T-cell (primary cell): ENCODE measurements at places on chromosomes 6 and 20. TPM values are rescaled to one million over a fixed set of nuclear protein-coding genes. Genes with fewer than 3 reads are reported as not detected.

- peaks cover 20% of the 10 kb centered on the region for H3K4me1 ChIP-seq
- H3K27me3 ChIP-seq = no peaks in the 10 kb centered on the region
- H3K4me3 ChIP-seq = no peak overlapping the region
- DNase-seq = no peak
- H3K27ac ChIP-seq = no peak overlapping the region
Observed at GRCh38 chr6:139368661-139369060, 5.8 kb downstream of the CITED2 start.

Gene MAN1A1
- total RNA-seq = 9.6 TPM

- H3K4me1 ChIP-seq = peaks cover 20% of the 10 kb centered on the region
- H3K4me3 ChIP-seq = peak within 1 kb of the TSS; percentile 97
- DNase-seq = peak; percentile 30
- H3K27me3 ChIP-seq = no peaks in the 10 kb centered on the region
- H3K27ac ChIP-seq = peak within 1 kb of the TSS; percentile 95
Observed at GRCh38 chr6:147204060-147204785, at the start of gene STXBP5. STXBP5 (plus strand) TSS chr6:147204417; CDS start chr6:147204533, 116 bp downstream.

Gene NRSN1
- total RNA-seq = not detected

Gene HLA-DQB1
- total RNA-seq = 21.4 TPM

DNA sequence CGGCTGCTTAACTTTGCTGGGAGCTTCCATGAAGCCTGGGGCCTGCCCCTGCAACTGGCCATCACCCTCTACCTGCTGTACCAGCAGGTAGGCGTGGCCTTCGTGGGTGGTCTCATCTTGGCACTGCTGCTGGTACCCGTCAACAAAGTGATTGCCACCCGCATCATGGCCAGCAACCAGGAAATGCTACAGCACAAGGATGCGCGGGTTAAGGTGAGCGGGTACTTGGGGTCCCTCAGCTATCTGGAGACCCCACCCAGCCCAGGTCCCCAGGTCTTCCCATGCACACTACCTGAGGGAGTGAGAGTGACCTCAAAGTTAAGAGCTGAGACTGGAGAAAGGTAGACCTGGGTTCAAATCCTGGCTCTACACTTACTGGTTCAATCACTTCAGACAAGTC is 5.8 kb downstream of the ABCC10 start:
- H3K27ac ChIP-seq = no peak overlapping the region
- DNase-seq = no peak
- H3K27me3 ChIP-seq = no peaks in the 10 kb centered on the region
- H3K4me3 ChIP-seq = no peak overlapping the region

DNA sequence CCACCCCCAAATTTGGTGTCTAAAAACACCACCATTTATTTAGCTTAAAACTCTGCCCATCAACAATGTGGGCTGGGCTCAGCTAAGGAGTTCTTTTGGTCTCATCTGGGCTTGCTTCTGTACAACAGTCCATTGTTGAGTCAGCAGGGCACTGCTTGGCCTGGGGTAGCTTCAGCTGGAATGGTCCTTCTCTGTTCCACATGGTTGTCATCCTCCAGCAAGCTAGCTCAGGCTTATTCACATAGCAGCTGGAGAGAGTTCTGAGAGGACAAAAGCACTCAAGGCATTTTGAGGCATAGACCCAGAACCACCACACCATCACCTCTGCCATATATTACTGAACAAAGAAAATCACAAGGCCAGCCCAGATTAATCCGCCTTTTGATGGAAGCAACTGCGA is 95.6 kb upstream of the ISM1 start:
- H3K27ac ChIP-seq = no peak overlapping the region
- H3K27me3 ChIP-seq = no peaks in the 10 kb centered on the region
- H3K36me3 ChIP-seq = no peaks in the 10 kb centered on the region
- no peaks in the 10 kb centered on the region for H3K4me1 ChIP-seq
- DNase-seq = no peak

Gene UBR2
- 44.8 TPM for total RNA-seq

Gene MAK
- 0.19 TPM for total RNA-seq

GRCh38 chr6:56868687-56869086 is 86.2 kb upstream of the BEND6 start:
- DNase-seq = no peak
- no peaks in the 10 kb centered on the region for H3K36me3 ChIP-seq
- H3K27me3 ChIP-seq = peaks cover 9% of the 10 kb centered on the region
- H3K4me3 ChIP-seq = no peak overlapping the region
- no peaks in the 10 kb centered on the region for H3K4me1 ChIP-seq

DNA sequence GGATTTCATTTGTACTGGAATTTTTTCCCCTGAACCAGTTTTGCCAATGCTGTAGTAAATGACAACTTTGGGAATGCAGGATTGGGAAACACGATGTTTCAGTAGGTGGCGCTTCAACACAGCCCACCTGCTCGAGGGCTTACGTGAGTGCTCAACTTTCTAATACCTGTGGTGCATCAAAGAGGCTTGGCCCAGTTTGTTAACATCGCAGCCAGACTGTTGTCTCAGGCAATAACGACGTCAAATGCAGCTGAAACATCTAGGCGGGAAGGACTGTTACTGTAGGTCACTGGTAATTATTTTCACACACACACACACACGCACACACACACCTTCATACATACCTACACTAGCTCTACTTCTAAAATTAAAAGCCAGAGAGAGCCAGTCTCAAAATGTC is 815.5 kb upstream of the SLC35B3 start:
- H3K36me3 ChIP-seq = no peaks in the 10 kb centered on the region
- DNase-seq = no peak
- no peak overlapping the region for H3K27ac ChIP-seq
- no peaks in the 10 kb centered on the region for H3K4me1 ChIP-seq
- H3K27me3 ChIP-seq = no peaks in the 10 kb centered on the region

DNA sequence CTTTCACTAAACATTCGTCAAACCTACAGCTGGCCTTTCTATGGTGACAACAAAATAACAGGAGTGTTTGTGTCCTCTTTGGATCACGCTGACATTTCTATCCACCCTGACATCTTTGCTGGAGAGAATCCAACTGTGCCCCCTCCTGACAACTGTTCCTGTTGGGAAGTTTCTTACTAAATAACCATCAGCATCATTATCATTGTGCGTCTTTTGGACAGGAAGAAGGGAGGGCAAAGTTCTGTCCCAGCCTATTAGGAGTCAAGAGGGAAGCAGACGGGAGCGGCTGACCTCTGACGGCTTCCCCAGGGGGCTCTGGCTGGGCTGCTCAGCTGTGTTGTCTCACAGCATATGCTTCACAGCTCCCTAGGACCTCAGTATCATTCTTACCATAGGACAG is 195.9 kb upstream of the SULF2 start:
- H3K27ac ChIP-seq = no peak overlapping the region
- H3K4me3 ChIP-seq = no peak overlapping the region
- DNase-seq = no peak
- peaks cover 3% of the 10 kb centered on the region for H3K4me1 ChIP-seq

Gene MEP1A
- not detected for total RNA-seq

DNA sequence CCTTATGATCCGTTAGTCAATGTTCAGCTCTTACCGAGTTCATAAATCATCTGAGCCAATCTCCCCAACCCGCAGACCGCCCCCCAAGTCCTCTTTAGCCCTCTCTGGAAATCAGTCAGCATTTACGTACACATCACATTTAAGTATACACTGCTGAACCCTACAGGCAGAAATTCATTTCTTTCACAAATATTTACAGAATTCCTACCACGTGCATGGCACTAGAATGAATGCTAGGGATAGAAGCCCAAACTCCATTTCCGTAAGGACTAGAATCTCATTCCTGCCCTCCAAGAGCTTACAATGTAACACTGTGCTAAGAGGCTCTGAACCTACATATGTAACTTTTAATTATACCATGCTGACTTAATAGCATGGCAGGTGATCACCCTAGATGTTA is 1.8 kb downstream of the OSER1 start:
- no peak overlapping the region for H3K27ac ChIP-seq
- no peaks in the 10 kb centered on the region for H3K36me3 ChIP-seq
- H3K4me1 ChIP-seq = peaks cover 25% of the 10 kb centered on the region
- H3K27me3 ChIP-seq = no peaks in the 10 kb centered on the region
- no peak overlapping the region for H3K4me3 ChIP-seq
- DNase-seq = no peak

Gene RBPJL
- total RNA-seq = 0.22 TPM

DNA sequence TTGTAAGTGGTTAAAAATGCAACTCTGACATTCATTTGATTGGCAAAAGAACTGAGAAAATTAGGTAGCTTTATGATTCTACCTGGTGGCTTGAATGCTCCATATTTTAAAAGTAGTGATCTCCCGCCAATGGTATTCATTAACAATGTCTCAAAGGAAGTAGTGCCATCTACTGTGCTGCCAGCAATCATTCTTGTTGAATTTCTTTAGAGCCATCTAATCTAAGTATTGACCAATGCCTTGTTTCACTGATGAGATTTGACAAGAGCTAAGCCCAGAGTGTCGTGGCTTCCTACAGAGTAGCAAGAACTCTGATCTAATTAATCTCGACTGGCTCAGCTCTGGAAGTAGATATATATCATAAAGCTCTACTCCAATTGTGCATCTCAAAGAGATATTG is 696.7 kb downstream of the C6orf118 start:
- H3K27ac ChIP-seq = no peak overlapping the region
- no peaks in the 10 kb centered on the region for H3K36me3 ChIP-seq
- H3K27me3 ChIP-seq = no peaks in the 10 kb centered on the region
- no peak overlapping the region for H3K4me3 ChIP-seq
- H3K4me1 ChIP-seq = no peaks in the 10 kb centered on the region

GRCh38 chr6:130975325-130975724 is 87.7 kb downstream of the EPB41L2 start:
- no peak for DNase-seq
- H3K27me3 ChIP-seq = peaks cover 3% of the 10 kb centered on the region
- H3K27ac ChIP-seq = no peak overlapping the region
- no peaks in the 10 kb centered on the region for H3K36me3 ChIP-seq
- no peaks in the 10 kb centered on the region for H3K4me1 ChIP-seq

Gene EEF1A2
- 1.1 TPM for total RNA-seq

GRCh38 chr20:22691369-22692118 is 107.2 kb upstream of the FOXA2 start:
- H3K27me3 ChIP-seq = no peaks in the 10 kb centered on the region
- H3K36me3 ChIP-seq = no peaks in the 10 kb centered on the region
- peak; percentile 33 for DNase-seq
- H3K4me1 ChIP-seq = peaks cover 5% of the 10 kb centered on the region
- no peak overlapping the region for H3K4me3 ChIP-seq

Gene NKAIN2
- total RNA-seq = not detected

DNA sequence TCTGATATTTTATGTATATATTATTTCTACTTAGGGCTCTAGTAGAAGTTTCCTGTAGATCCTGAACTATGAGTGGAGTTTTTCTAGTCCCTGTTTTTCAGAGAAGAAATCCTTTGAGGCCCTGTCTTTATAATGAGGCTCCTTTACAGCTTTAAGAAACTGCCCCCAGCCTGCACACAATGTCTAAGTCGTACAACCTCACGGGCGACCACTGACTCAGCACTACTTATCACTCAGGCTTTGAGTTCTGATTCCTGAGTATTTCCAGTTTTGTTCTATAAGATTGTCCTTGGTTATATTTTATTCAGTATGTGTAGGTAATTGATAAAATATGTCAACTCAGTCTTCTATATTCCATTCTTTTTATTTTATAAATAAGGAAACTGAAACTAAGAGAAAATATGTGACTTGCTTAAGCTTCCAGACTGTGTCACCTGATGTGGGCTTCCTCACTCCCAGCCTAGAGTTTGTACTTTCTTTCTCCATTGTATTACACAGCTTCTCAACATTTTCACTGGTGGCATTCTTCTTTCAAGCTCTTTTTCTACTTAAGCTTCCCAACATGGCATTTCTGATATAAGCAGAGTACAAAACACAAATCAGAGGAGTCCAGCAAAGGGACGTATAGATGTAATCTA is 167.0 kb downstream of the TBX18 start:
- no peak overlapping the region for H3K4me3 ChIP-seq
- H3K36me3 ChIP-seq = no peaks in the 10 kb centered on the region
- no peaks in the 10 kb centered on the region for H3K27me3 ChIP-seq
- no peaks in the 10 kb centered on the region for H3K4me1 ChIP-seq
- no peak overlapping the region for H3K27ac ChIP-seq

GRCh38 chr6:144320741-144321140 is 35.6 kb downstream of the UTRN start:
- no peak overlapping the region for H3K4me3 ChIP-seq
- H3K36me3 ChIP-seq = no peaks in the 10 kb centered on the region
- no peaks in the 10 kb centered on the region for H3K4me1 ChIP-seq
- no peak for DNase-seq
- no peak overlapping the region for H3K27ac ChIP-seq

Gene HLA-DQA2
- 0.35 TPM for total RNA-seq

Gene GPLD1
- 1.5 TPM for total RNA-seq

DNA sequence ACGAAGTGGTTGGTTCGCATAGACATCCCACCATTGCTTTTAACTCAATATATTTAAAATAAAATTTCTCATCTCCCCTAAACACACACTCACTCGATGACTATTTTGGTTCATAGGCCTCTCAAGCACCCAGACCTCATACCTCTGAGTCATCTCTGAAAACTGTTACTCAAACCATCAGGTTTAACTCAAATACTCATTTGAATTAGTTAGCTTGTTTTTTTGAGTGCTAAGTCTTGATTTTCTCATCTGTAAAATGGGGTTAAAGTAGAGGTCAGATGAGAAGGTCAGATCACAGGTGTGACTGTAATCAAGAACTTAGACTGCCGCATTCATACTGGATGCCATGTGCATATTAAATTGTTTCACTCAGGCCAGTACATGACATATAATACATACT is 243.9 kb upstream of the TENT5A start:
- no peak for DNase-seq
- H3K27ac ChIP-seq = no peak overlapping the region
- H3K27me3 ChIP-seq = no peaks in the 10 kb centered on the region
- no peak overlapping the region for H3K4me3 ChIP-seq
- H3K36me3 ChIP-seq = no peaks in the 10 kb centered on the region
- H3K4me1 ChIP-seq = no peaks in the 10 kb centered on the region

Gene HIVEP2
- 71.4 TPM for total RNA-seq

- no peaks in the 10 kb centered on the region for H3K36me3 ChIP-seq
- H3K27me3 ChIP-seq = no peaks in the 10 kb centered on the region
- no peaks in the 10 kb centered on the region for H3K4me1 ChIP-seq
- no peak for DNase-seq
- no peak overlapping the region for H3K4me3 ChIP-seq
Observed at GRCh38 chr20:62961799-62962198, 9.3 kb downstream of the SLC17A9 start.

DNA sequence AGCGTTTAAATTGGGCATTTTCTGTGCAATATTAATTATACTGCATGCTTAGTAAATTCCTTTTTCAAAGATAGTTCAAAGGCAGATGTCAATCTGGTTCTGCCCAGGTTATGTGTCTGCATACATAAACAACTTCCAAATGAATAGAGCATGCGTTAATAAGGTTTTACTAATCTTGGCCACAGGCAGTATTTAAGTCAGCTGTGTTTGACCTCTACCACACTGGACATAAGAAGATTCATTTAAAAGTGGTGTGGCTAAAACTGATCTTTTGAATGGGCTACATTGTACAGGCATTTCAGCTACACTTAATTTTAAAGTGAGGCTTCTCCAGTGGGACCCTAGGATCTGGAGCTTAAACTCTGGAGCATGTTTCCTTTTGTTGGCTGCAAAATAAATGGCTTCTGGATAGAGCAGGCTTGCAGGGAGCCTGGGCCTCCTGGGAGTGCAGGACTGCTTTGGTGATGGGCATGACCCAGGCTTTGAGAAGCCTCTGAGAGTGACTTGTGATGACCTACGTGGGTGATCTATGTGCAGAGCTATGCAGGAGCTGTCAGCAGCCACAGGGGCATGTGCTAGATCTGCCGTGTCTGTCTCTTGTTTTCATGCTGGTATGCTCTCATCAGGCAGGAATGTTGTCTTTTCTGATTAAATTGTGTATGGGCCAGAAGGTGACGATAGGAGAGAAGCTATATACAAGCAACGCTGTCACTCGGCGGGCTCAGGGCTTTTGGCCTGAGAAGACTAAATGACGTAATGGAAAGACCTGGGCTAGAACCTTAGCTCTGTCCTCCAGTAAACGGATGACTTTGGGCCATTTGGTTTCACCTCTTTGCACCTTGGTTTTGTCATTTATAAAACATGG is 331.2 kb downstream of the QKI start:
- no peak for DNase-seq
- H3K27me3 ChIP-seq = peaks cover 21% of the 10 kb centered on the region
- no peak overlapping the region for H3K4me3 ChIP-seq
- H3K36me3 ChIP-seq = no peaks in the 10 kb centered on the region
